ENCODE measurements at places on chromosomes 4 and X.

DNA sequence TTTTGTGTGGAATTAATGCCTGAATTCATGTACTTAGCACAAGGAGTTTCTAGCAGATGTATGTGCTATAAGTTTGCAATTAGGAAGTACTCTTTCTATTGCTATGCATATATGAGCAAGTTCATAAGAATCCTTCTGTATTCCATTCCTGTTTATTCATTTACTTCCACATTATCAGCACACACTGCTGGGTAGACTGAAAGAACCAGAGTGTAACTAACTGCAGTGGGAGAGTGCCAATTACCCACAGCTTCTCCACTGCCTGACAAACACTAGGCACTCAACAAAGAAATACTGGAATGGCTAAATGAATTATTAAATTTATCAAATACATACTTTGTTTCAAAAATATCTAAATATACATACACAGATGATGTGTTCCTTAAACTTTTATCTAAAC, 219.6 kb downstream of the CAMK2D start:
- H3K36me3 ChIP-seq: no peaks in the 10 kb centered on the region
- peaks cover 13% of the 10 kb centered on the region for H3K4me1 ChIP-seq
- no peaks in the 10 kb centered on the region for H3K27me3 ChIP-seq

GRCh38 chrX:155094468-155095061, 23.3 kb downstream of the BRCC3 start:
- no peaks in the 10 kb centered on the region for H3K36me3 ChIP-seq
- no peak overlapping the region for H3K27ac ChIP-seq
- H3K4me1 ChIP-seq: no peaks in the 10 kb centered on the region

- H3K27ac ChIP-seq: no peak overlapping the region
- DNase-seq: no peak
- H3K27me3 ChIP-seq: no peaks in the 10 kb centered on the region
Observed at GRCh38 chr4:145851511-145852201, 87.0 kb downstream of the ZNF827 start.

- H3K4me1 ChIP-seq: no peaks in the 10 kb centered on the region
- H3K4me3 ChIP-seq: no peak overlapping the region
- DNase-seq: no peak
- H3K27me3 ChIP-seq: no peaks in the 10 kb centered on the region
- H3K27ac ChIP-seq: no peak overlapping the region
Observed at GRCh38 chrX:15207384-15207783, 62.5 kb downstream of the ASB9 start.

DNA sequence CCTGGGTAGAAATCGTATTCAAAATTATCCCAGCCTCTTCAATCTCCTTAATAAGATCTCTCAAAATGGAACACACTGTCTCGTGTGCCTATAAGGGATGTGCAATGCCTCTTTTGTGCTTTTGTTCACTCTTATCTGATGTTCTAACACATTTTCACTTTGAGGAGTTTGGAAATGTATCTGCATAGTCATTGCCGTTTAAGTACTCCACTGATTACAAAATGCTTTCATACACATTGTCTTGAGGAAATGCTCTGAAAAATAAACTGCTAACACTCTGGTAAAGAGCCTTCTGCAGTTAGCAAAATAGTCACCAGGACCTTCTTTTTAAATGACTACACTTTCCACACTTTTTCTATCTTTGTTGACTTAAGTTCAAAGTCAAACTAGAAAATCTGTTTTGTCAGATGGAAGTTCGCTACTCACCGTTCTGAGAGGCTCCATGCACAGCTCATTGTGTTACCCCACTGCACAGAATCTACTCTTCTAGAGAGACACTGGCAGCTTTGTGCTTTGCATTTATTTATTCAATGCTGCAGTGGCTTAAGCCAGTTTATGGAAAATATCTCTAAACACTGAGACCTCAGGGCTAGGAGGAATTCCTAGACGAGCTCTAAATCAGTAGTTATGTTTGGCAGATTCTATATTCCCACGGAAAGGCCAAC, 159.0 kb downstream of the CHIC2 start:
- H3K36me3 ChIP-seq: no peaks in the 10 kb centered on the region
- H3K27ac ChIP-seq: peak overlapping the region; percentile 30
- H3K27me3 ChIP-seq: no peaks in the 10 kb centered on the region
- H3K4me3 ChIP-seq: peak overlapping the region; percentile 41

DNA sequence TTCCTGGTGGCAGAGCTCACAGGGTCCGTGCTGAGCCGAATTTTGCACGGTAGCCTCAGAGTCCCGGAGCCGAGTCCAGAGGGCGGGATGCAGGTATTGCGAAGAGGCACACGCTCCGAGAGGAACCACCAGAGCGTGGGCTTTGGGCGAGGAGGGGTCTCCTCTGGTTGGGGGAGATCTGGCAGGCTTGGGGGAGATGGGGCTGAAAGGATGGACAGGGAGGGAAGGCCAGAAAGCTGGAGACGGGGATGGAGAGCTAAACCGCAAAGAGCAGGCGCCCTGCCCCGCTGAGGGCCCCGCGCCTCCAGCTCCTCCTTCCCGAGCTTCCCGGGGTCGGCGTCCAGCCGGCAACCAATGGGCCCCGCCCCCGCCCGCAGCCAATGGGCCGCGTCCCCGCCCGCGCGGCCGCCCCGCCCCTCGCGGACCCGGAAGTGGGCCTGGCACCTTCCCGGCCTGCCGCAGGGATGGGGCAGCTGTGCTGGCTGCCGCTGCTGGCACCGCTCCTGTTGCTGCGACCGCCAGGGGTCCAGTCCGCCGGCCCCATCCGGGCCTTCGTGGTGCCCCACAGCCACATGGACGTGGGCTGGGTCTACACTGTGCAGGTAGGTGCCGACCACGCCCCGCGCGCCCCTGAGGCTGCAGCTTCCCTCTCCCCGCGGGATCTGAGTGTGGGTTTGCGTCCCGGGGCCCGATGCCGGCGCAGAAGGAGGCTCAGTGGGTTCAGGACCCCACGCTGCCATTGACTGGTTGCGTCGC, at the start of gene MAN2B2:
Gene MAN2B2 (plus strand): TSS at position 443 of the 756 bp plus-strand sequence. CDS start 22 bp downstream, at position 465.
- H3K27ac ChIP-seq: peak within 1 kb of the TSS; percentile 68
- no peaks in the 10 kb centered on the region for H3K27me3 ChIP-seq
- DNase-seq: no peak
- H3K36me3 ChIP-seq: no peaks in the 10 kb centered on the region

DNA sequence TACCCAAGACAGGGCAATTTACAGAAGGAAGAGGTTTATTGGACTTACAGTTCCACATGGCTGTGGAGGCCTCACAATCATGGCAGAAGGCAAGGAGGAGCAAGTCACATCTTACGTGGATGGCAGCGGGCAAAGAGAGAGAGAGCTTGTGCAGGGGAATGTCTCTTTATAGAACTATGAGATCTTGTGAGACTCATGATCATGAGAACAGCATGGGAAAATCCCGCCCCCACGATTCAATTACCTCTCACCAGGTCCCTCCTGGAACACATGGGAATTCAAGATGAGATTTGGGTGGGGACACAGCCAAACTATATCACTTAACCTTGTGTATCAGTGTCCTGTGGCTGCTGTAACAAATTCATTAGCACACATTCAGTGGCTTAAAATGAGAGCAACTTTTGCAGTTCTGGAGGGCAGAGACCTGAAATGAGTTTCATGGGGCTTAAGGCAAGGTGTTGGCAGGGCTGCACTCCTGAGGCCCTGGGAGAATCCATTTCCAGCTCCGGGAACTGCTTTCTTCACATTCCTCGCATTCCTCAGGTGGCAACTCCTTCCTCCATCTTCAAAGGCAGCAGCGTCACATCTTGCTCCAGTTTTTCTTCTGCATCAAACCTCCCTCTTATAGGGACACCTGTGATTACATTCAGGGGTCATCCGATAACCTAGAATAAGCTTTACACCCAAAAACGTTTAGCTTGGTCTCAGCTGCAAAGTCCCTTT, 22.3 kb upstream of the NSG1 start:
- H3K4me3 ChIP-seq: no peak overlapping the region
- DNase-seq: no peak
- H3K27me3 ChIP-seq: no peaks in the 10 kb centered on the region
- no peaks in the 10 kb centered on the region for H3K4me1 ChIP-seq
- no peaks in the 10 kb centered on the region for H3K36me3 ChIP-seq
- H3K27ac ChIP-seq: no peak overlapping the region

DNA sequence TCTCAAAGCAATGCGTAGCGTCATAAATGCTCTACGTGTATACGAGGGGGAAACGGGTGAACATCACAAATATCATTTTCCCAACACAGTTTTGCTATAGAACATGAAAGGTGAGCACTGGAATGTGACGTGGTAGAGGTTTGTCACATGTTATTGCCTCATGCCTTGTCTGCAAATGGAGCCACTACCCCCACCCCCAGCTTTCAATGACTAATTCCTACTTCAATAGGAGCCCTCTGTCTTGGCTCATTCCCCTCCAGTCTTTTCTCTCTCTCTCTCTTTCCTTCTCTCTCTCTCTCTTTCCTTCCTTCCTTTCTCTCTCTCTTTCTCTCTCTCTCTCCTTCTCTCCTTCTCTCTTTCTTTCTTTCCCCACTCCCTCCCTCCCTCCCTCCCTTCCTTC, 127.0 kb downstream of the STOX2 start:
- H3K27ac ChIP-seq: no peak overlapping the region
- no peak overlapping the region for H3K4me3 ChIP-seq
- H3K4me1 ChIP-seq: no peaks in the 10 kb centered on the region

Measured in vagina (tissue), 2 donors.